NCI-H2171 (cell line): ENCODE measurements at places on chromosomes 16 and 17.

DNA sequence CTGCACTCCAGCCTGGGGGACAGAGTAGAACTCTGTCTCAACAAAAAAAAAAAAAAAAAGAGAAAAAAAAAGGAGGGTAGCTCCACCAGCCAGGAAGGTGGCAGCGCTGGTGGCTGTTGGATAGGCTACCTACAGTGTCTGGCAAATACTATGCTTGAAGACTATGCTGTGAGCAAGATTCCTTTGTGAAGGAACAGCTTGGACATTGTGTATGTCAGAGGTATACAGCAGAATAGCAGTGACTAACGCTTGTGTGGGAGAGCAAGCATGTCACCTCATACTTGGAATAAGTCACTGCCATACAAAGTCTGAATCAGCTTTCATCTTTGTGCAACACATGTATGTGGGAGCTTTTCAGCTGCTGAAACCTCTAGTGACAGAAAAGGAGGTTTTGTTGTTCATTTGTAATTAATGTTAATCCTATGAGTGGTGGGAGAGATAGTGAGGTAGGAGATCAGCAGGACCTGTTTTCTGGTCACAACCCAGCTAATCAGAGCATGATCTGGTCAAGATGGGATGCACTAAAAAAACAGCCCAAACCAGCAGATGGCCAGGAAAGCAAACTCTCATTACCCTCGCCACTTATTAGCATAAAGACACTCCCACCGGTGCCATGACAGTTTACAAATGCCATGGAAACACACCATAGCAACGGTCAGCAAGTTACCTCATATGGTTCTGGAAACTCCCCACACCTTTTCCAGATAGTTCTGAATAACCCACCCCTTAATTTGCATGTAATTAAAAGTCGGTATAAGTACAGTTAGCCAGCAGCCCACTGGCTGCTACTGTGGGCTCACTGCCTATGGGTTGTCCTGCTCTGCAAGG lies 6.8 kb upstream of the ITGAD start:
- no peak for DNase-seq

GRCh38 chr16:85246973-85247372 lies 134.7 kb upstream of the CIBAR2 start:
- DNase-seq = no peak

DNA sequence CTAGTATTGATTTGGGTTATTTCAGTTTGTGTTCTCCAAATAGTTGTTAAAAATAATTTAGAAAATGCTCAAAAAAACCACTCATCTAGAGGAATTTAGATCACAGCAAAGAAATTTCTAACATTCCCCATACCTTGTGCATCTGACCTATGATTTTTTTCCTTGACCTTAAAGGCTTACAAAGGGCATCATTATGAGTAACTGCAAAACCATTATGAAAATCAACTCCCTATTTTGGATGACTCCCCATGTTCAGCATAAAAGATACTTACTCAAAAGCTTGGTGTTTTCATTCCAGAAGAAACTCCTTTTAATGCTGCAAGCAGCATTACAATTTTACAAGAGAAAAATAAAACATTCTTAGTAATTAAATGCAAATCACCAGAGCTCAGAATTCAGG lies 83.2 kb downstream of the GRIN2A start:
- DNase-seq = no peak

DNA sequence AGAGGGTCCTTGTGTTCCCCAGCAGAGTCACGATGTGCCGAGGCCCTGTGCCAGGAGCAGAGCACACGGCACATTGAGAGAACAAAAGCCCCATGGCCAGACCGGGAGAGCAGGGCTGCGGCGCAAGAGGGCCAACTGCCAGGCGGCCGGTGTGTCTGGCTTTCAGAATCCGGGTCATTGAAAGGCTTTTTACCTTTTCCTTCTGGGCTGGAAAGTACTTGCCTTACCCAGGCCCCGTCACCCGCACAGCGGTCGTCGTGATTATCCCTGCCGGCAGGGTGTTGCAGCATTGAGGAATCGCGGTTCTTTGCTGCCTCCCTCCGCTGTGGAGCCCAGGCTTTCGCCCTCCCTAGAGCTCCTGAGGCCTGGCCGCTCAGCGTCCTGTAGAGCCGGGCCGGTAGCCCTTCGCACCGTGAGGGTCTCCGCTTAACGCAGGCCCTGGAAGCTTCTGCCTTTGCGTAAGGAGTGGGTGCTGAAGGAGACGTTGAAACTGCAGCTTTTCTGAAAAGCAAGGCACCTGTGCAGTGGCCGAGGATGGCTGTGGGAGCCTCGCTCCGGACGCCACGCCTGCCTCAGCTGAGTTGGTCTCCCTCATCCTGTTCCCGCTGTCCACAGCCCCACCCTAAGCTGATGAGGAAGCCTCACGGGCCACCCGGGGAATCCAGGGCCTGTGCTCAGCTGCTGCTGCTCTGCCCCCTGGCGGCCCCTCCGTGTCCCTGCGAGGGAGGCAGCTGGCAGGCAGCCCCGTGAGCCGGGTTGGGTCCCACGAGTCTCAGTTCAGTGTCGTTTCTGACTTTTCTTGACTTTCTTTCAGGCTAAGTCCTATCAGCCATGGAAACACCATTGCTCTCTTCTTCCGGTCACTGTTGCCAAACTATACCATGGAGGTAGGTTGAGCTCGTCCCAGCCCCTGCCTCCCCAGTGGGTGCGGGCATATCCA lies 8.6 kb upstream of the MC1R start:
- peak; percentile 52 for DNase-seq

- no peak for DNase-seq
Observed at GRCh38 chr17:76398523-76399174, 14.2 kb downstream of the SPHK1 start.

DNA sequence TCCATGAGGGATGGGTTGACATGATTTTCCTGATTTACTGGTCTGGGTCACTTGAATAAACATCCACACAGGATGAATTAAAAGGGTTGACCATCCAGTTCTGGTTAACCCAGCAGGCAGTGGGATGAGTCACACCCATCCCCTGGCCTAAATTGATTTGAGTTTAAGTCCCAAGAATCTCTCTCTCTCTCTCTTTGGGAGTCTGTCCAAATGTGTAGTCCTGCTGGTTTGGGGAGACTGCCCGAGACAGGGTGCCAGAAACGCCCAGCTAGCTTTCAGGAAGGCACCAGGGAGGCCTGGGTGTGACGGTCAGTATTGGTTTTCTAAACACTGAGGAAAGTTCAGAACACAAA lies 38.8 kb downstream of the SCPEP1 start:
- DNase-seq = no peak

- DNase-seq = no peak
Observed at GRCh38 chr16:19864566-19864965, 20.1 kb downstream of the GPRC5B start.

DNA sequence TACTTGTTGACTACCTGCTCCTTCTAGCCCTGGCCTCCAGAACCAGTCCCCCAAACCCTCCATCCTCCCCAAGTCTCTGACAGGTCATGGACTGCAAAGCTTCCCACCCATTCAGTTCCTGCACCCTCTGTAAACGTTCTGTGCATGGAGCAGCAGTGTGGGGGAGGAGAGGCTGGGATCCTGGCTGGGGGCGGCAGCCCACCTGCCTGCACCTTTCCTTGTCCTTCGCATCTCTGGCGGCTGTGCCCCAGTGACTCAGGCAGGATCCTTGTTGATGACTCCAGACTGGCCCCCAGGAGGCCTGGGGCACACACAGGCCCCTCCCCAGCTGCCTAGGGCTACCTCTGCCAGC lies 1.6 kb upstream of the PKMYT1 start:
- DNase-seq = no peak

DNA sequence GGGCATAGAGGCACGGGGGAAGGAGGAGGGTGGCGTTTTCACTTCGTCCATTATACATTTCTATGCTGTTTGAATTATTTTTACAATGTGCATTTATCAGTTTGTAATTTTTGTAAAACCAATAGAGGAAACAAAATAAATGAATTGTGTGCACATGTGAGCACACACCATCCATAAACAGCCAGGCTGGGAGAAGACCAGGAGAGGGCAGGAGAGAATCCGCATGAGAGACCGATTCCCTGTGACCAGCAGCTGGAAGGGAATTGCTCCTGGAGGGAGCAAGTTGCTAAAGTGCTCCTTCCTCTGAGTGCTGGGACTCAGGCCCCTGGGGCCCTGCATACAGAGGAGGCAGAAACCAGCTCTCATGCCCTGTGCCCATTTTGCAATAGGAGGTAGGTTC lies 126.0 kb downstream of the ABCC12 start:
- DNase-seq = no peak

GRCh38 chr16:66621973-66622372 lies 17.5 kb downstream of the CMTM3 start:
- no peak for DNase-seq

DNA sequence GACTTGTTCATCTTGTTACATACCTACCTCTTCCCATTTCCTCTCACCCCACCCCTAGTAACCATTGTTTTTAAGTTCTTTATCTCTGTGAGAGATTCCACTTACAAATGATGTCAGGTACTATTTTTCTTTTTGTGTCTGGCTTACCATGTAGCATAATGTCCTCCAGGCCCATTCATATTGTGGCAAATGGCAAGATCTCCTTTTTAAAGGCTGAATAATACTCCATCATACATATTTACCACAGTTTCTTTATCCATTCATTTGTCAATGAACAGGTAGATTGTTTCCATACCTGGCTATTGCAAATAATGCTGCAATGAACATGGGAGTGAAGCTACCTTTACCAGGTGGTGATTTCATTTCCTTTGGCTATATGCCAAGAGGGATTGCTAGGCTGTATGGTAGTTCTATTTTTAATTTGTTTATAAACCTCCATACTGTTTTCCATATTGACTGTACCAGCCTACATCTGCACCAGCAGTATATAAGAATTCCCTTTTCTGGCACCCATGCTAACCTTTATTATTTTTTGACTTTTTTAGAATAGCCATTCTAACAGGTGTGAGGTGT lies 53.9 kb downstream of the NSRP1 start:
- peak; percentile 24 for DNase-seq

GRCh38 chr16:87201052-87201451 lies 116.1 kb downstream of the C16orf95 start:
- DNase-seq = peak; percentile 26

DNA sequence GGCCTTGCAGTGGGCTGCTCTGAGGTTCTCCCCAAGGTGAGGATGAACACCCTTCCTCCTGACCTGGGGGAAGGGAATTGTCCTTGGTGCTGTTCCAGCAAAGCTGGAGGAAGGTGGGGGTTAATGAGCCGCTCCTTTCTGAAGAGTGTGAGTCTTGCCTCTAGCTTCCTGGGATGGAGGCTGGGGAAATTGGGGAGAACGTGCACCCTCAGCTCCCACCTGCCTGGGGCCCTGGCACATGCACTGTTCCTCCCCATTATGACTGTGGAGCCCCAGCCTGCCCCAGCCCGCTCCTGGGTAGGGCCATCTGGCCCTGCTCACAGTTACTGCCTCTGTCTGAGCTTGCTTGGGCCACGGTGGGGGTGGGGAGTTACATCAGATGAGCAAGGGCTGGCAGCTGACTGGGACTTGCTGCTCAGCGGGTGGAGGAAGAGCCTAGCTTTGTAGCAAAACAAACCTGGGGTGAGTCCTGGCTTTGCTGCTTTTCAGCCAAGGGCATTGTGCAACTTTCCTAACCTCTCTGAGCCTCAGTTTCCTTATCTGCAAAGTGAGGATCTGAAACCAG lies 11.1 kb downstream of the TNS4 start:
- peak; percentile 93 for DNase-seq

DNA sequence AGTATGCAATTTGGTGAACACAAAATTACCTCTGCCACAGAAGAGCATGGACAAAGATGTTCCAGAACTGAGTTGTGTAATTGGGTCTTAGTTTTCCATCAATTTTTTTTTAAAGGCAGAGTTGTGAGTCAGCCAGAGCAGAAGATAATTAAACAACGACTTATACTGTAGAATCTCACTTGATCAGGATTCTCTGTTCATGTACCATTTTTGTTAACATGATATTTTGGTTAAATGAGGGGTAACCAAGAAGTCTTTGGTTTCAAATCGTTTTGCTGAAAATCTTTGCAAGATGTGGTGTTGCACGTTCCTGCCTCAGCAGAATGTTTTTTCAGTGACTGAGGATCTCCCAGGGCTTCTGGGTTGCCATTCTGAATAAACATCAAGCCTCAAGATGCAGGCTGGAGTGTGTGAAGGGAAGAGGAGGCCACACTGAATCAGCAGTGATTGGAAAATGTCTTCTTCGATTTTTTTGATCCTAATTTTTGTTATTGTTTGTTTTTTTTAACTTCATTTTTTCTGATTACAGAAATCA lies 232.6 kb upstream of the IRX3 start:
- no peak for DNase-seq

GRCh38 chr17:67520916-67521774 lies 144.1 kb downstream of the PITPNC1 start:
- DNase-seq = no peak

DNA sequence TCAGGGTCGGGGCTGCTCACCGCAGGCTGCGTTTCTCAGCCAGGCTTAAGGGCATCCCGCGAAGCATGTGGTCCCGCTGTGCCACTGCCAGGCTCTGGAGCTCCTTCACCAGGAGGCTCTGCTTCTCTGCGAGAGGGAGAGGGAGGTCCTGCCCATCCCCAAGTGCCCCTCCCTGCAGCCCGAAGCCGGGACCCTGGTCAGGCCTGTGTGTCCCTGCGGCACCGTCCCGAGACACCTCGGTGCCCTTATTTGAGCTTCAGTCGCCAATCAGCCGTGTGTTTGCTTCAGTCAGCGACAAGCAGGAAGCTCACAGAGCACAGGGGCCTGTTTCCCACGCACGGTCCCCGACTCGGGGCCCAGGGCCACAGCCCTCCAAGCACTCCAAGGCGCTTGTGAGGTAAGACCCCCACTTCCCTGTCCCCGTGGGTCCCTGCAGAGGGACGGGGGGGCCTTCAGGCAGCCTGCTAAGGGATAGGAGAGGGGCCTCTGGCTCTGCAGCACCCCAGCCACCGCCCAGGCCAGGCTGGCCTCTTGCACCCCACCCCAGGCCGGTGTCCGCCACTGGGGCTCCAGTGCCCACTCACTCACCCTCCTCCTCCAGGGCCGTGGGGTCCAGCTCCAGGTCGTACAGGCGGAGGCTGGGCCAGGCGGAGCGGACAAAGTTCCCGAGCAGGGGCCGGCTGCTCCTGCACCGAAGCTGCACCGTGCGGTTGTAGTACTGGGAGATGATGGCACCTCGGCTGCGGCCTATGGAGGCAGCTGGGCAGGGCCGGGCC lies 3.2 kb downstream of the TMC6 start:
- no peak for DNase-seq

GRCh38 chr17:44607836-44608690 lies 48.2 kb upstream of the MEIOC start:
- no peak for DNase-seq
